Kidney (tissue), 22 donors: ENCODE measurements at places on chromosomes 6 and 20.

DNA sequence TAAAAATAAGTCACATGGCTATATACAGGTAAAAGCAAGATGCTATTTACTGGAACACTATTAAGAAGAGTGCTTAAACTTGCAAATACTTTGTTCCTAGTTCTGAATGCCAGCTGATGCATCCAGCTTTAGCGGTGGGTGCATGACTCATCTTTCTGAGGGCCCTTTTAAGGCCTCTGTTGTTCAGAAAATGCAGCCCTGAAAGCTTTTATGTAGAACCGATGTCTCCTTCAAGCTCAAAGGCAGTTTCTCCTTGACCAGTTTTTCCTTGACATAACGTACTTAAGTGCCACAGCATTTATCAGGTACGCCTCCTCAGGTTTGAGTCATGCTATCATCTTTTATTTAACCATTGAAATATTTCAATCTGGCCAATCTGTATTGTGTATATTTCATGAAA is 82.8 kb downstream of the MLIP start:
- no peak for DNase-seq

GRCh38 chr20:35541783-35542662 is at the start of gene ERGIC3:
Gene ERGIC3 (plus strand): TSS chr20:35542078. CDS start chr20:35542098, 20 bp downstream.
- peak; percentile 99 for DNase-seq

DNA sequence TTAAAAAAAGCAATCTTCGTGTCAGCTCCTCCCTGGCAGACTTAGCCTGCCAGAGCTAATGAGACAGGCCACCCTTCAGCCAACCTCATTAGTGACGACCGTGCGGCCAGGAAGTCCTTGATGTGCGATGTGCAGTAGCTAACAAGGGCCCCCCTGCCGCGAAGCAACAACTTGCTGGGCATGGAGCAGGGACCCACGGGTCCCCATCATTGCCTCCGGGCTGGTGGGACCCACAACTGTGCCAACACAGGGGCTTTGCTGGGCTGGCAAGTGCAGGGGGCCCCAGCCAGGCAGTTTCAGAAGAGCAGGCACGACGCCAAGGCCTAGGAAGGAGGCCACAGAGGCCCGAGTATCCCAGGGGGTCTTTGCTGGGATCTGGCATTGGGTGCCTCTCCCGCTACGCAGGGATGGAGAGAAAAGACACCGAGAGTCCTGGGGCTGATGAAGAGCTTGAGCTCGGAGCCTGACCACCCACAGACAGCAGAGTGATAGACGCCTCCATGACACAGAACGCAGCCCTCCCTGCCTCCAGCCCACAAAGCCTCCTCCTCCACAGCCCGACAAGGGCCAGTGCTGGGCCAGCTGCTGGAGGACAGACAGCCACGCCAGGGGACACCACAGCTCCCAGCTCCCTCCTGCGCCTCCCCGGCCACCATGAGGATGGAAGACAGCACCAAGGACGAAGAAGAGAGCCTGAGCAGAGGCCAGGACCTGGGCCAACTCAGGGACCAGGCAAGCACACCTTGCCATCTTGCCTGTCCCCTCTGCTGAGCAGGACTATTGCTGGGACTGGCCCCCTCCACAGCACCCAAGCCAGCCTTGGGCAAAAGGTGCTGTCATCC is 96.6 kb downstream of the YTHDF1 start:
- no peak for DNase-seq

DNA sequence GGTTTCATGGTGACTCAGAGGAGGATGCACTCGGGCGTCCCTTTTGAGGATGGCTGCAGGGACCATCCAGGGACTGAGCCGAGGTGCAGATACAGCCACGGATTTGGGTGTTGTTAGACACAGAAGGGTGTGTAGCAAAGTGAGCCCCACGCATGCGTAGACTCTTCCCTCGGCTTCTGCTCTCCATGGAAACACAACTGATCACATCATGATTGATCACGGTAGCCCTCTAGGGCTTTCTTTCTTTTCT is 606 bp upstream of the ULBP1 start:
- peak; percentile 9 for DNase-seq

GRCh38 chr20:63118303-63119120 is 97.4 kb downstream of the YTHDF1 start:
- DNase-seq = no peak

DNA sequence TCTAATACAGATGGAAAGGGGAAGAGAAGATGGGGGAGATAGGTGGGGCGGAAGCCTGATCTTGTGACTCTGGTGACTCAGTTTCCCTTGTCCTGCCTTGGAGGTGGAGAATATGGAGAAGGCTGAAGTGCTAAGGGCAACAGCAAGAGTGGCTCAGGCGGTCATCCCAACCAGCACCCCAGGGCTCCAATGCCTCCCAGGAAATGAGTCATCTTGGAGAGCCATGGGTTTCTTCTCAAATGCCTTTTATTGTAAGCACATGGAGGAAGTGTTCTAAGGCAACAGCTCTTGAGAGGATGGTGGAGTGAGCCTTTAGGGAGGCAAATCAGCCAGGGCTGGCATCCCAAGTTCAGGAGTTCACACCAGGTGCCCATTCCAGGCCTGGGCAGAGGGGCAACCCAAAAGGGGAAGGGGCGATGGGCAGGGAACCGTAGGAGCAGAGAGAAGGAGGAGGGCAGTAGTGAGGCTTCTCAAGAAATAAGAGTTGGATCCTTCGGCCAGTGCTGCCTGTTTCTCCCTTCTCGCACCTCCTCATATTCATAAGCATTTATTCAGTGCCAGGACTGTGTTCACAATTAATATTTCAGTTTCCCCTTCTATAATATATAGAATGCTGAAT is 13.2 kb upstream of the AHCY start:
- no peak for DNase-seq

GRCh38 chr6:11432713-11433450 is 104.7 kb upstream of the TMEM170B start:
- DNase-seq = no peak

DNA sequence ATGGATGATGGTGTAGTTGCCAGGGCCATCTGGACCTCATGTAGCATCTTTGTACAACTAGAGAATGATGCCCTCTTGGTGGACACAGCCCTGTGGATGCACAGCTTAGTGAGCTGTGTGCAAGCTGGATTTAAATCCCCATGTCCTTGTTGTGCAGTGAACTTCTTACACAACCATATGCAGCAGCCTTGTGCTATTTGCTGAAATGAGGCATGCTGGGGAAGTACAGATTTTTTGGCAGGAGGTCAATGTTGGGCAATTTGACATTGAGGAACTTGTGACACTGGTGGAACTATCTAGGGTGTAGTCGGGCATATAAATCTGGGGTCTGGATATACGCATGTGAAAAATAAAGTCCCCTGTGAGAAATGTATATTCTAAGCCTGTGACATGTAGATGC is 5.8 kb upstream of the CDC5L start:
- DNase-seq = no peak

- DNase-seq = peak; percentile 74
These were observed 39.0 kb upstream of the SLCO4A1 start for GRCh38 chr20:62603021-62603906.

GRCh38 chr6:138520463-138520862 is 21.2 kb upstream of the NHSL1 start:
- no peak for DNase-seq

DNA sequence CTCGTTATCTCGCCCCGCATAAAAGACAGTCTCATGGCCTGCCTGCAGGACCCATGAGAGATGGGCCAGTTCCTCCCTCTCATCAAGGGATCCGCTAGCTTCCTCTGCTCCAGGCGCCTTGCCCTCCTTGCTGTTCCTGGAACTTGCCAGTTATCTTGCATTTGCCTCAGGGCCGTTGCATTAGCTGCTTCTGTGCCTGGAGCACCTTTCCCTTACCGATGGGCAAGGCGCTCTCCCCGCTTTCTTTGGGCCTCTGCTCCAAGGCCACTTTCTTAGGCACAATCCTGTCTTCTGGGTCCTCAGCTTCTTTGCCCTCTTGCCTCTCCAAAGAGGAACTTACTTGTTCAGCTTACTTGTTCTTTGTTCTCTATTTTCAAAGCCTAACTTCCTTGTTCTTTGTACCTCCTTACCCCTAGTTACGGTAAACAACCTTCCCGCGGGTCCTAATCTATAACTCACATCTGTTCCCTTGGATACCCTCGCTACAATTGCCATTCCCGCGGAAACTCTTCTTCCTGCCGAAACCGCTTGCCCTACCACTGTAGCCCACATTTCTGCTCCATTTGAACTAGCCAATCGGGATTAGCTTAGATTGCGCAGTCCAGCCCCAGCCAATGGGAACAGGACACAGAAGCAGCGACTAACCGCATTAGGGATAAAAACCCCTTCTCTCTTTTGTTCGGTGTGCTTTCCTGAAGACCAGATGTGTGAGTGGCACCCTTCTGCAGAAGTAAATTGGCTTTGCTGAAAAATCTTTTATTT is 887 bp upstream of the NSFL1C start:
- peak; percentile 46 for DNase-seq

DNA sequence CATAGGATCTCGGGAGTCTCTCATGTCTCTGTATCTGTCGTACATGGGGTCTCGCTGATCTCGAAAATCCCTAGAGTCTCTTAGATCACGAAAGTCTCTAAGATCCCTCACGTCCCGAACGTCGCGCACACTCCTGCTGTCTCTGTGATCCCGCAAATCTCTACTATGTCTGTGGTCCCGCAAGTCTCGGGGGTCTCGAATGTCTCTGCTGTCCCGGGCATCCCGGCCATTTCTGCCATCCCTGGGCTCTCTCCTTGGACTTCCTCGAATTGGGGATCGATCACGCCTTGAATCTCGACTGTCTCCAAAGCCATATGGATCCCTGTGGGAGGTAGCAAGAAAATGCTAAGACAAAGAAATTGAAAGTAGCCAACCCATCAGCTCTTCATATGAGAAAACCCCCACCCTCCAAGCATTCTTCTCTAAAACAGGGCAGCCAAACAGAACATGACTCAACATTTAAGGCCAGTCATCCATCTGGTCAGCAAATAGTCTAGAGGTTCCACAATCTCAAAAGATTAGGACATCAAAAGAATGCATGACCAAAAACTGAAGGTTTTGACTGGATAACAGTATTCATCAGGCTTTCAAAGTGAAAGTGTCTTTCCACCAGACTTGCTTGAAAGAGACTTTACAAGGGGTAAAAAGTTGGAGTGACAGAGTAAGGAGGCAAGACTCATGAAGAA is 19.4 kb downstream of the NCOA5 start:
- DNase-seq = no peak

DNA sequence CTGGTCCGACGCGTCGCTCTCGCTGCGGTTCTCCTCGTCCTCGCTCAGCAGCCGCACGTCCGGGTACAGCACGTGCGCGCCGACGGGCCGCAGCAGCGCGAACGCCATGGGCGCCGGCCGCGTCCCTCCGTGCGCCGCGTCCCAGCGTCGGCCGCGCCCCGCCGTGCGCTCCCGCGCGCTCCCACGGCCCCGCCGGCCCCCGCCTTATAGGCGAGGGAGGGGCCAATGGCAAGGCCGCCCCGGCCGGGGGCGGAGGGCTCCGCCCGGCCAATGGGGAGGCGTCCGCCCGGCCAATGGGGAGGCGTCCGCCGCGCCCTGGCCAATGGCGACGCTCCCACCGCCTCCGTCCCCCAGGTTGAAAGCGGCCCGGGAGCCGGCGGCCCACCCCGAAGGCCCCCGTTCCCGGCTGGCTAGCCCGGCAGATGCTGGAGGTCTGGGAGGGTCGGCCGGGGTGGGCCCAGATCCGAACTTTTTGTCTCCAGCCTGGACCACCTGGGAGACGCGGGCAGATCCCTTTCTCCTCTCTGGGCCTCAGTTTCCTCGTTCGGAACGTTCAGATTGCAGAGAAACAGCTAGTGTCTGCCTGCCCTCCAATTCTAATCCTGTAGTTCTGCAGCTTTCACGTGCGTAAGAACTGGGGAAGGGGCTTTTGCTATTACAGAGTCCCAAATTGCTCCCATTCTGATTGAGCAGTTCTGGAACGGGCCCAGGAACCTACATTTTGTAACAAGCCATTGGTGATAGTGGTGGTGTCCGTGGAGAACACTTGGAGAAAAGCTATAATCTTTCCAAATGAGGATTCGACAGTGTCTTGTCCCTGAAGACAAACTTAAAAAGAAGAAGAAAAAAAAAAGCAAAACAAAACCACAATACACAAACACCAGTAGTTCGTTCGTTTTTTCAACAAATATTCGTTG is at the start of gene TCF15:
TCF15 (minus strand) TSS at position 180 of the 917 bp plus-strand sequence; CDS start at position 108, 72 bp downstream.
- DNase-seq = peak; percentile 67

- DNase-seq = no peak
These were observed 77.6 kb downstream of the RIN2 start for GRCh38 chr20:19835533-19836222.

GRCh38 chr20:34461779-34462087 is 54.5 kb upstream of the DYNLRB1 start:
- no peak for DNase-seq

DNA sequence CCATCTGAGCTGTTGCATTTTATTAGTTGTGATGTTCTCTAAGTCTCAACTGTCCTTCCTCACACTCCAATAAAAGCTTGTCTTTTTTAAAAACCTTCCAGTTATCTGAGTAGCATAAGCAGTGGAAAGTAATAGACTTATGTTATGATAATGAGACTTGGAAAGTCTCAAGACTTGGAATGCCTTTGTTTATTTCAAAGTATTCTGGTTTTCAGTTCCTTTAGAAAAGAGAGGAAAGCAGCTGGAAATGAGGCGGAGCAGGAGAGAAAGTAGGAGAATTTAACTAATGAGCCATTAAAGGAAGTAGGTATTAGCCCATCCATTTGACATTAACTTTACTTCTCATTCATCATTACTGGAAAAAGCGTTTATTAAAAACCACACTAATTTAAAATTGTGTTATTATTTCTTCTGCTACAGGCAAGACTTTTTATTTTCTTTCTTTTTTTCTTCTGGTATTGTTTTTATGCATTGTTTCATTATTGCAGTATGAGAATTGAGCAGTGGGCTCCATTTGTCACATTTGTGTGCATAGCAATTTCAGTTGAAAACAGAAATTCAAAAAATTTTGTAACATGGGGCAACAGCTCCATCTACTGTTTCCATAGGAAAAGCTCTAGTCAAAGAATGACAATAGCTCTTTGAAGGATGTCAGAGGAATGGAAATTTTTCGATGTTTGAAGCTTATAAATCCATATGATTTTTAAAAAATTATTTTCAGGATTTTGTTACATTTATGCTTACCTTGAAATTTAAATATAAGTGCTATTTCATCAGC is 194.8 kb downstream of the COL9A1 start:
- DNase-seq = no peak

GRCh38 chr6:35651244-35651643 is 37.5 kb downstream of the FKBP5 start:
- DNase-seq = no peak

DNA sequence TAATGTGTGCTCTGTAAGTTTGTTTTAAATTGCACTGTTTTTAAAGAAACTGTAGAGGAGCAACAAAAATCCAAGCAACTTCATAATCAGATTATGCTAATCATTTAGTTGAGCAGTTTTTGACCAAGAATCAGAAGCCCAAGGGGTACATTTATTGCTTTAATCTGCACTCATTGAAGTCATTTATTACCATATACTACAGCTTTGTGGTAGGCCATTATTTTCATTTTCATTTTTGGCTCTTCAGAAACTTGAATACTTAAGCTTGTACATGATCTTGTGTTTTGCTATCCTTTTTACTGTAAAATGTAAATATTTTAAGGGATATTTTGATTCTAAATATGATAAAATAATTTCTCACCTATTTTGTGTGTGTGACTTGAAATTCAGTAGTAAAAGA is 78.5 kb downstream of the PHF3 start:
- DNase-seq = no peak
